ENCODE measurements at places on chromosomes 6 and 20. TPM values are rescaled to one million over a fixed set of nuclear protein-coding genes. Genes with fewer than 3 reads are reported as not detected.

DNAAF9 gene
- 5.0 TPM for total RNA-seq

RAMACL gene
- total RNA-seq: 4.0 TPM

C4B gene
- total RNA-seq: not detected

C4A gene
- total RNA-seq: 2.4 TPM

WFDC2 gene
- 27.2 TPM for total RNA-seq

SUMO4 gene
- total RNA-seq: 1.9 TPM

DNA sequence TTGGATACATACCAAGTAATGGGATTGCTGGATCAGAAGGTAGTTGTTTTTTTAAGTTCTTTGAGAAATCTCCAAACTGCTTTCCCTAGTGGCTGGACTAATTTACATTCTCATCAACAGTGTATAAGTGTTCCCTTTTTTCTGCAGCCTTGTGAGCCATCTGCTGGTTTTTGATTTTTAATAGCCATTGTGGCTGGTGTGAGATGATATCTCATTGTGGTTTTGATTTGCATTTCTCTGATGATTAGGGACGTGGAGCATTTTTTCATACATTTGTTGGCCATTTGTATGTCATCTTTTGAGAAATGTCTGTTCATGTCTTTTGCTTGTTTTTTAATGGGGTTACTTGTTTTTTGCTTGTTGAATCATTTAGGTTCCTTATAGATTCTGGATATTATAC, 34.8 kb downstream of the TOP1 start:
- peaks cover 9% of the 10 kb centered on the region for H3K36me3 ChIP-seq
- no peaks in the 10 kb centered on the region for H3K27me3 ChIP-seq
- H3K27ac ChIP-seq: no peak overlapping the region
- no peaks in the 10 kb centered on the region for H3K4me1 ChIP-seq

DNA sequence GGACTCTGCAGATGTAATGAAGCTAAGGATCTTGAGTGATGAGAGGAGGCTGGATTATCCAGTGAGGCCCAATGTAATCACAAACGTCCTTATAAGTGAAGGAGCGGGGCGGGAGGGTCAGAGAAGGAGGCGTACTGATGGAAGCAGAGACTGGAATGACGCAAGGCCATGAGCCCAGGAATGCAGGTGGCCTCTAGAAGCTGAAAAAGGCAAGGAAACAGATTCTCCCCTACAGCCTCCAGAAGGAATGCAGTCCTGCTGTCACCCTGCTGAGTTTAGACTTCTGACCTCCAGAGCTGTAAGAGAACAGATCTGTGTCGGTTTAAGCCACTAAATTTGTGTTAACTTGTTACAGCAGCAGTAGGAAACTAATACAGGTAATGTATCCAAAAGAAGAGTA, 227.9 kb downstream of the PTPRT start:
- no peak for DNase-seq
- 0 out of 2 replicates have a peak, but pooled peaks cover 2% of the 10 kb centered on the region for H3K36me3 ChIP-seq
- H3K27ac ChIP-seq: no peak overlapping the region
- no peak overlapping the region for H3K4me3 ChIP-seq
- H3K4me1 ChIP-seq: no peaks in the 10 kb centered on the region

GRCh38 chr6:134516582-134516981, 198.7 kb upstream of the SGK1 start:
- no peaks in the 10 kb centered on the region for H3K27me3 ChIP-seq
- DNase-seq: no peak
- no peaks in the 10 kb centered on the region for H3K36me3 ChIP-seq
- H3K4me1 ChIP-seq: peaks cover 27% of the 10 kb centered on the region

DNA sequence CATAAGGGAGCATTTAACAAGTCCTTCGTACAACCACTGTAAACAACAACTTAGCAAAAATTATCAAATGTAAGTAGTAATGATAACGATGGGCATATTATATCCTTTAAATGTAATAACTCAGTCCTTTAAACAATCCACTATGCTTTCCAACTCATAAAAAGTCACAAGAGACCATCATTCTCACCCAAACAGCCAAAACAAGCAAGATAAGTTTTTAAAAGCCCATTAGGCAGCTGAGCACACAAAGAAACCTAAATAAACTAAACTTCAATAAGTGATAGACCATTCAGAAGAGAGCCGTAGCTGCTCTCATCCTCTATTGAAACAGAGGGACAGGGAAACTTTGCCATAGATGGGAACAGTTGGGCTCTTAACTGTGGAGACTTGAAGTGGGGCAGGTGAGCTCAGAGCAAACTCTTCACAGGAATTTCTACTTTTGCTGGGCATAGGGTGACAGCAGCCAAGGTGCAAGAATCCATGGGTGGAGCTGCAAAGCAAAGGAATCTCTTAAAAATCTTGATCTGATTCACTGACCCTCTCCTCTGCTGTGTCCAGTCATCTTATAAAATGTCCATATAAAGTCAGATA, 22.5 kb downstream of the RAB22A start:
- H3K36me3 ChIP-seq: no peaks in the 10 kb centered on the region
- no peak overlapping the region for H3K4me3 ChIP-seq
- H3K27me3 ChIP-seq: no peaks in the 10 kb centered on the region
- DNase-seq: no peak
- H3K27ac ChIP-seq: no peak overlapping the region

DNA sequence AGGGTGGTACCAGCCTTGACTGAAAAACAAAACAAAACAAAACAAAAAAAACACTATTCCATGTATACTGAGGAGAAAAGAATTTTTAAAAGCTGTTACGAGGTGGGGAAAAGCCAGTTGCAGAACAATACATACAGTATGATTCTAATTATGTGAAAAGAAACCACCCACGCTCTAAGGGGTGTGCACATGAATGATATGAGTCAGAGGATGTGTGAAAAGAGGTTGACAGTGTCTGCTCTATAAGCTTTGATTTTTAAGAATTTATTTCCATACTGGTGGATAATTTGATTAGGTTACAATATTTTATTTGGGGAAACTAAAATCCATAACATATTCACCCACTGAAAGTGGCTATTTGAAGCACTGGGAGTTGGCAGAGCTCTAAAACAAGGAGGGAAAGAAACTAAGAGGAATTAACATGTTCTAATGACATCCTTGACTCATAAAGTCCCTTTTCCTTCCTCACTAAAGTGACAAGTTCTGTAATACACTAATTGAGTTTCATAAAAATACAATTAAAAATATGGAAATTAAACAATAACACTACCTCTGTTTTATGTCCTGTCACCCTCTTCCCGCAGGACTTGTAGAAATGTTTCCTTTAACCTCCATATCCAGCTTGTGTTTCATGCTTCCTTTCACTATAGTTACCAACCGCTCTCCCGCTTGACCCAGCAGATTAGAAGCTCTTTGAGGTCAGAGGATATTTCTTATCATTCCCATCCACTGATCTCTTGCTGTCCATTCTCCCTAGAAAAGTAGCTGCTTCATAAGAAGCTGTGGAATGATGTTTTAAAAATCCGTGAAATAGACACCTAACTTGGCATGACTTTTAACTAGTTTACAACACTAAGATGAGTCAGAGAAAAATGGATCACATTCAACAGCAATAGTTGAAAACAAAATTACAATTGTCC, 118.6 kb upstream of the CCDC28A start:
- no peaks in the 10 kb centered on the region for H3K4me1 ChIP-seq
- DNase-seq: no peak
- no peak overlapping the region for H3K27ac ChIP-seq
- no peak overlapping the region for H3K4me3 ChIP-seq
- H3K27me3 ChIP-seq: no peaks in the 10 kb centered on the region

DNA sequence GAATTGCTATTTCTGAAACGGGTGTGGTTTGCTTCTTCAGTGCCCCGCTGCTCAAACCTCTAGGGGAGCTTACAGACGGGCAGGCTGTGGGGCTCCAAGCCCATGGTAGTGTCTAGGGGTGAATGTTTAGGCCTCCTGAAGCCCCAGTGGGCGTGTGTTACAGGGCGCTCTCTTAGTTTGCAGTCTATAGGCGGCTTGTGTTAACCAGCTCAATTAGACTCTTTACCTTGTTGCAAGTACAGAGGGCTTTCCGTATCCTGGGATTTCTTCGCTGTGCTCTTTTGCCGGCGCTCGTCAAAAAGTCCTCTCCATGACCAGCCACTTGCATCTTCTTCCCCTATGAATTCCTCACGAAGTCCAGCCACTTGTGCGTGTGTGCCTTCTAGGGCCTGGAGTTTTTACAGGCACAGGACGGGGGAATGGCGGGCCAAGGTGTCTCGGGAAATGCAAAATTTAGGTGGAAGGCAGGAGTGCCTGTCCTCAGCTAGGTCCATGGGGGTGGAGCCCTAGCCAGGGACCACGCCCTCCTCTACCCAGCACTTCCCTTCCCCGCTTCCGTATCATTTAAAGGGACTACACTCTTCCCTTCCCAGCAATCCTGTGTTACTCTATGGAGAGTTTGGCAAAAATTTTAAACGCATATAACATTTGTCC, 94.5 kb downstream of the HTR1B start:
- peak; percentile 64 for DNase-seq
- H3K27ac ChIP-seq: peak overlapping the region; percentile 67
- H3K36me3 ChIP-seq: no peaks in the 10 kb centered on the region

DNA sequence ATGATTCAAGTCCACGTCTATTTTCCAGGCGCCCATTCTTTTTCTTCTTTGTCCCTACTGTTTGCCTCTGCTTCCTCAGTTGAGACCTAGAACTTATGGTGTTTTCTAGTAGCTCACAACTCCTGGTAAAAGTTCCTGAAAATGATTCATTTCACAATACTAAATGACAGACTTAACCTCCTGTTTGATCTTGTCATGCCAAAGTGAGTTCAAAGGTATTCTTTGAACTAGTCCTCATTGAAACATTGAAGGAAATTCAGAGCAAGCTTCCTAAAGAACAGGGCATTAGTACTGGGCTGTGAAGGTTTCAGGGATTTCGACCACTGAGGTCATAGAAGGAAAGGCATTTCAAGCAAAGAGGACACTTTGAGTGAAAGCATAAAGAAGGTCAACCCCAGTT, 132.8 kb downstream of the IBTK start:
- H3K4me1 ChIP-seq: no peaks in the 10 kb centered on the region
- no peak for DNase-seq
- H3K4me3 ChIP-seq: no peak overlapping the region
- H3K27me3 ChIP-seq: no peaks in the 10 kb centered on the region
- no peaks in the 10 kb centered on the region for H3K36me3 ChIP-seq
- H3K27ac ChIP-seq: no peak overlapping the region

DNA sequence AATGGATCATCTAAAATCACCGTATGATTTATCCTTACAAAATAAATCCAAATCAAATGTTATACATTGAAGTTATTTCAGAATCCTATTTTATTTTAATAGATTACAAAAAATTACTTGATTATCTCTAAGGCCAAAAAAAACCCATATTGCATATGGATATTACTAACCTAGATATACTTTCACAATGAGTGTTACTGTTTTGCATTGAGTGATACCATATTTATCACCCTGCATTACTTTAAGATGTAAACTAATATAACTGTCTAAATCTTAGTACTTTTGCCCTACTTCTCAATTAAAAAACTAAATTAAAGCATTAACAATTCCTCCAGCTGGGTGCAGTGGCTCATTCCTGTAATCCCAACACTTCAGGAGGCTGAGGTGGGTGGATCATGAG, 11.1 kb downstream of the PPIL4 start:
- no peak overlapping the region for H3K4me3 ChIP-seq
- no peaks in the 10 kb centered on the region for H3K4me1 ChIP-seq
- H3K27ac ChIP-seq: no peak overlapping the region

- peaks cover 23% of the 10 kb centered on the region for H3K4me1 ChIP-seq
- peak; percentile 2 for DNase-seq
- 0 out of 2 replicates have a peak, but pooled peaks cover 4% of the 10 kb centered on the region for H3K36me3 ChIP-seq
- H3K27ac ChIP-seq: peak overlapping the region; percentile 8
- no peaks in the 10 kb centered on the region for H3K27me3 ChIP-seq
Observed at GRCh38 chr6:15962449-15962764, 166.5 kb upstream of the MYLIP start.

- no peak overlapping the region for H3K4me3 ChIP-seq
- no peaks in the 10 kb centered on the region for H3K36me3 ChIP-seq
- no peak overlapping the region for H3K27ac ChIP-seq
- H3K27me3 ChIP-seq: no peaks in the 10 kb centered on the region
- peaks cover 3% of the 10 kb centered on the region for H3K4me1 ChIP-seq
Observed at GRCh38 chr20:8078528-8078914, 53.5 kb upstream of the PLCB1 start.

All from GM23338 (cell line).